ENCODE measurements at places on chromosomes 2 and 18.

DNA sequence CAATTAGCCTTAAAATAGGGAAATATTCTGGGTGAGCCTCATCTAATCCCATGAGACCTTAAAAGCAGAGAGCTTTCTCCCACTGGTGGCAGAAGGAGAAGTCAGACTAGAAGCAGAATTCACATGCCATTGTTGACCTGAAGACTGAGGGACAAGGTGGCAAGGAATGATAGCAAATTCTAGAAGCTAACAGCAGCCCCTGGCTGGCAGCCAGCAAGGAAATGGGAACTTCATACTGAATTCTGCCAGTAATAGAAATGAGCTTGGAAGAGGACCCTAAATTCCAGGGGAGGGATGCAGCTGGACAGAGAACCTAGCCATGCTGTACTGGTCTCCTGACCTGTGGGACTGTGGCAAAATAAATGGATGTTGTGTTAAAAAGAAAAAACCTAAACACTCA lies 19.5 kb downstream of the B3GNT7 start:
- DNase-seq, result no peak

DNA sequence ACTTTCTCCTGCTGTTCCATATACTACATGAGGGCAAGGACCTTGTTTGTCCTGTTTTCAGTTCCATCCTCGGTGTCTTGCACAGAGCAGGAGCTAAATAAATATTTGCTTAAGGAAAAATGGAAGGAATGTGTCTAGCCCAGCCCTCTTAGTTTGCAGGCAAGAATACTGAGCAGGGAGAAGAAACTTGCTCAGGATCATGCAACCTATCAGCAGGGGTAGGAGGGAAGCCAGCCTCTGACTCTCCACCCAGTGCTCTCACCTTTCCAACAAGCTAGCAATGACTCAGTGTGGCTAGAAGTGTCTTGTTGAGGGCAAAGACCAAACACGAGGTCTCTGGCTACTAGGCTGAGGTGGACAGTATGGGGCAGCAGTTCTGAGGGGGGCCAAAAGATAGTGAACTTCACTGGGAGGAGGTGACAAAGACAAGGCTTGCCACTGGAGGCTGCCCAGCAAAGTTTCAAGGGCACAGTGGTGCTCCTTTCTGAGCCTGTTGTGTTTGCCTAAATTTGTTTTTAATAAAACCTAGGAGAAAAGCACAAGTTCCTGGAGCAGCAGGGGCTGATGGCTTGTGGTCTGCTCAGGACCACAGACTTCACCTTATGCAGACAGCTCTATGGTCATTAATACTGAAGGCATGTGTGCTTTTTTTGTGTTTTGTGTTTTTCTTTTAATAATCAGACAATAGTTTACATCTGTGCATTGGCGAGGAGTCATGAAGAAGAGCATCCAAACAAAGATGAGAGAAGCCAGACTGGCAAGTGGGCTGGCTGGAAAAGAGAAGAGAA lies 49.1 kb upstream of the CTAGE1 start:
- no peak for DNase-seq

DNA sequence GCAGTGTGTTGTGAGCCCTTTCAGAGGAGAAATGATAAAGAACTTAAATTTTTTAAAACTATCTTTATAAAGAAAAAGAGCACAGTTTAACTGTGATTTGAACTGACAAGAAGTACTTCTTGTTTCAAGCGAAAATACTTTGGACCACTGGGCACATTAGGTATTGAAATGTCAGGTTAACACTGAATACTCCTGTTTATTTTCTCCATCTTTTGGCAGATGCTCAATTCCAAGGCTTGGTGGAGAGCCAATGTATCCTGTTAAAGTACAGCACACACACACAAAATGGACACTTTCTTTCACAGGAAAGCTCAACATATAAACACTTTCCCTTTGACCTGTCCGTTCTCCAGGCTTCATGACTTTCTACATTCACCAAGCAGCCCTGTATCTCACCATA lies 32.6 kb upstream of the SP3 start:
- no peak for DNase-seq

- no peak for DNase-seq
These were observed 68.3 kb downstream of the CTAGE1 start for GRCh38 chr18:22349317-22349898.

GRCh38 chr2:95393901-95394300 lies 8.6 kb upstream of the FAHD2A start:
- no peak for DNase-seq

DNA sequence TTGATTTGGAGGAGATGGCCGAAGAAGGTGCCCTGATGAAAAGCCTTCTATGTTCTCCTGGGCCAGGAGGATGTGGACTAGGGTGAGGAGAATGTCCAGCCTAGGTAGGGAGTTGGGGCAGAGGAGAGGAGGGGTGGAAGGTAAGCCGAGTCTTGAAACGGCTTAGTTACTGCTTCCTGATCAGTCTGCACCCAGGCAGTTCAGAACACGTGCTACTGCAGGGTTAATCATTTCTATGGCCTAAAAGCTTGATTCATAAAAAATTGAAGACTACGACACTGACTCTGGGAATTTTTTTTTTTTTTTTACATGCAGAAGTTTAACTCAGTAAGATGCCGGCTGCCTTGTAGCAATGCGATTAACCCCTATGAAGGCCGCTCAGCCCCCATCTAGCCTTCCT lies 125.3 kb downstream of the TMEM163 start:
- no peak for DNase-seq

- no peak for DNase-seq
These were observed 158.9 kb downstream of the COL6A3 start for GRCh38 chr2:237254911-237255578.

DNA sequence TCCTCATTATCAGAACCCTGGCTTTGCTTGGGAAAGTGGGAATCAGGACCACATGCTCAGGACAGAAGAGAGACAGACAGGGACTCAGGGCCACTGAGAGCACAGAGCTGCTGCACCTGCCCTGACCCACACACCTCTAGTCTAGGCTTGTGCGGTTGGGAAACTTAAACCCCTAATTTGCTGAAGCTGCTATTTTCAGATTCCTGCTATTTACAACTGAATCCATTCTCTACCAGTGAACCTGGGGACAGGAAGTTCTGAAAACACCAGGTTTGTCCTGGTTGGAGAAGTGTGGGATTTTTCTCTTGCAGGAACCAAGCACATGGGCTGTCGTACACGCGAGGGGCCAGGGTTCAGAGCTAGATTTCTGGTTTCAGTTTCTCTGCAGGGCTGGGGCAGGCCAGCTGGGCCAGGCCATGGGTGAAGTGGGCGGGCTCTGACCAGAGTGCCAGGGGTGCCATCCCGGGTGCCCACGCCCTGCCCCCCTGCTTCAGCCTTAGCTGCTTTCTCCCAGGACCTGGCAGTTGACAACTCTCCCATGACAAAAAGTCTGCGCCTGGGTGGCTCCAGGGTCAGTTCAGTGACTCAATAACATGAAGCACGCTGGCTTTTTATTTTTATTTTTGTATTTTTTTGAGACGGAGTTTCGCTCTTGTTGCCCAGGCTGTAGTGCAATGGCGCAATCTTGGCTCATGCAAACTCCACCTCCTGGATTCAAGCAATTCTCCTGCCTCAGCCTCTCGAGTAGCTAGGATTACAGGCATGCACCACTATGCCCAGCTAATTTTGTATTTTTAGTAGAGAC lies 51.3 kb upstream of the SLC1A4 start:
- DNase-seq, result no peak

- DNase-seq, result no peak
These were observed 47.5 kb downstream of the EMILIN2 start for GRCh38 chr18:2894131-2894840.

DNA sequence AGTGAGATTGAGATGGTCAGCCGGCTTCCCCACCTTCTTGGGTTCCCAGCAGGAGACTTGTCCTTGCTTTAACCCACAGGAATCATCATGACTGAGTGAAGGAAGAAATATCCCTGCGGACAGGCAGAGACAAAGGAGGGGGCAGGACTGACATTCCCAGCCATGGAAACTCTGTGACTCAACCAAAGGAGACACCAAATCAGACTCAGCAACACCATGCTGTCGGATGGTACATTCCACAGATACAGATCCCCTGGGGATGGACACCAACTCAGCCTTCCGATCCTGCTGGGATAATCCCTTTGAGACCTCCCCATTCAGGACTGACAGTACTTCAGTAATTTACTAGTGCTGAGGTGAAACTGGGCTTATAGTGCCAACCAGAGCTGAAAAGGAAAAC lies 518.3 kb downstream of the XIRP2 start:
- no peak for DNase-seq

- peak; percentile 16 for DNase-seq
These were observed 26.3 kb upstream of the TMEM182 start for GRCh38 chr2:102735416-102736109.

GRCh38 chr2:215835657-215836056 lies 177.7 kb downstream of the MREG start:
- no peak for DNase-seq

- DNase-seq, result peak; percentile 63
These were observed 52.0 kb downstream of the KIF5C start for GRCh38 chr2:148926981-148927401.

DNA sequence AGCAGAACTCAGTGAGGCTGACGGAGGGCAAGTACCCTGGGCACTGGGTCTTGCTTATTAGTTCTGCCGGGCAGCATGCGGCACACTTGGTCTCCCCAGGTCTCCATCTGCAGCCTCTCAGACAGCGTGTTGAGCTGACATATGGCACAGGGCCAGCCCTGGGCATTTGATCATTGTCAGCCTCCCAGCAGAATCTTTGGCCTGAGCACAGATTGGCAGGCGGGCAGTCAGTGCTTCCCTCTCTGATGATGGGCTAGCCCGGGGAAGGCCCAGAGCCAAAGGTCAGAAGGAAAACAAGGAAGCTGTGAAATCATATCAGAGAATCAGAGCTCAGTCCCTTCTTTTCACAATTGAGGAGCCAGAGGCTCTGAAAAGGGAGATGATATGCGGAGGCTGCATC lies 150.1 kb upstream of the LRRTM1 start:
- no peak for DNase-seq

GRCh38 chr2:142755191-142755590 lies 122.3 kb upstream of the KYNU start:
- no peak for DNase-seq

GRCh38 chr2:119728421-119728820 lies 31.3 kb upstream of the PTPN4 start:
- no peak for DNase-seq

DNA sequence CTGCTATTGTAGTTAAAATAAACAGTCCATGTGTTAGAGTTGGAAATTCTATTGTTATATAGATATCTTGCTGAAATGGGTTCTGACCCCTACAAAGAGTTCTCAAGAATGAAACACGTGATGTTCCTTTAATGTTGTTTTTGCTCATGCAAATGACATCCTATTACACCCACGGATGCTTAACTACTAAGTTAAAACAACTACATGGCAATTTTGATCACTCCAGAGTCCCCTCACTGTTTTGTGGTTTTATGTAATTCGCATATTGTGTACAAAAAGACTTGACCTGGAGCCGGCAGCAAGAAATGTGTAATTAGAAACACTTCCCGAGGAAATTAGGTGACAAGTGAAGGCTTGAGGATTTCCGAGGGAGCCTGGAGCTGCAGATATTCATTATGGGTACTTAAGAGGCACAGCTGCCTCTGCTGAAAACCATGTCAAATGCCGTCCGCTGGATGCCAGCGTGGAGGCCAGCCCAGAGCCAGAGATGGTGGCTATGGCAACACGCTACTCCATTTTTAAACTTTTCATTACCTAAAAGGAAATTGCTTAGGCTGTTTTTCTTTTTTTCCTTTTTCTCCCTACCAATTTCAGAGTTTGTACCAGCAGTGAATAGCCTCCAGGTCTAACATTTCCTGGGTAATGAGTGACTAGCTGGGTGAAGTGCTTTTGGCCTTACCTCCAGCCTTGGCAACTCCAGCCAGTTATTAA lies 21.0 kb upstream of the CABLES1 start:
- DNase-seq, result no peak
